Ovary (tissue), 10 donors: ENCODE measurements at places on chromosomes 12 and 14. TPM values are rescaled to one million over a fixed set of nuclear protein-coding genes. Genes with fewer than 3 reads are reported as not detected.

- DNase-seq, result no peak
Observed at GRCh38 chr12:11834931-11835330, 185.5 kb downstream of the ETV6 start.

DNA sequence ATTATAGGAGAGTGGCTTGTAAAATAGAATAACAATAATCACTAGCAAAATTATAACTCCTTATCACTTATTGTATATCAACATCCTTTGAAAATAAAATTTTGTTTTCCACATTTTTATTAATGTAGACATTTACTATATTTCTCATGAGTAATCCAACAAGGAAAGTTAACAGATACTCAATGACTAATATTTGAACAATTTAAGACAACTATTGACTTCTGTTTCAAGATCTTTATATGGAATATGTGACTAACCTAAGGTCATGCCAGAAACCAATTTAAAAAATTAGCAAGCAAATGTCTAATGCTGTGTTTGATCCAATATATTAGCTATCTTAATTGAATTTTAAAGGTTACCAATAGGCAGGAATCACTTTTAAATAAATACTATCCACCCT is 638.5 kb upstream of the FLRT2 start:
- no peak for DNase-seq

GRCh38 chr12:106863189-106863588 is 88.7 kb downstream of the RIC8B start:
- DNase-seq, result no peak

- DNase-seq, result no peak
Observed at GRCh38 chr12:15486859-15487258, 164.6 kb downstream of the PTPRO start.

- DNase-seq, result peak; percentile 61
Observed at GRCh38 chr14:52553002-52553670, 500 bp downstream of the GPR137C start.

DNA sequence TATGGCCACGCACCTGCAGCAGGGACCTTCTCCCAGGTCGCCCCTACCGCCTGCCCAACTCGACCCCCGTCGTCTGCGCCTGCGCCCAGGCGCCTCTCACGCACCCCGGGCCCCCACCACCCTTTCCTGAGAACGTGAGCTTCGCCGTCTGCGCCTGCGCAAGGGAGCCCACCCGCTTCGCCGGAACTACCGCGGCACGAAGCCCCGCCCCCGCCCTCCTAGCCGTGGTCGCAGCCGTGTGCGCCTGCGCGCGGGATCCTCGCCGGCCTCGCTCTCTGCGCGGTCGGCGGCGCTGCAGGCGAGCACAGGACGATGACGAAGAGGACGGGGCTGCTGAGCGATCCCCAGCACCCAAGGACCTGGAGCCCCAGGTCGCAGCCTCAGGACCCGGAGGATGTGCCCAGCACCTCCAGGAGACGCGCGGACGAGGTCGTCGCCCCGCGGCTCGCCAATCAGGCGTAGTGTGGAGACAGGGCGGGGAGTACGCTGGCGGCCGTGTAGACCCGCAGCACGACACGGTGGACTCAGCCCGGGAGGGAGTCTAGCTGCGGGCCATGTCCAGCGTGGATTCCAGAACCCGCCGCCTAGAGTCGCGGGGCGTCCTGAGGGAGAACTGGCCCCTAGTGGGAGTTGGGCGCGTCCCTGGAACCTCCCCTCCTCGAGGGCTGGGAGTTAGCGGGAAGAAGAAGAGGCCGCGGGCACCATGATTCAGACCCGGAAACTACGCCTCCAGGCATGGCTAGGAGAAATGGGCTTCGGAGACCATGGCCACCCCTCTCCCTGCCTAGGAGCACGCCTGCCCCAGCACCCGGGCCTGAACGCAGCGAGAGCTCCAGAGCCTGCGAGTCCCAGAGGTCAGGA is 1120.8 kb upstream of the TMEM132C start:
- DNase-seq, result peak; percentile 91

DNA sequence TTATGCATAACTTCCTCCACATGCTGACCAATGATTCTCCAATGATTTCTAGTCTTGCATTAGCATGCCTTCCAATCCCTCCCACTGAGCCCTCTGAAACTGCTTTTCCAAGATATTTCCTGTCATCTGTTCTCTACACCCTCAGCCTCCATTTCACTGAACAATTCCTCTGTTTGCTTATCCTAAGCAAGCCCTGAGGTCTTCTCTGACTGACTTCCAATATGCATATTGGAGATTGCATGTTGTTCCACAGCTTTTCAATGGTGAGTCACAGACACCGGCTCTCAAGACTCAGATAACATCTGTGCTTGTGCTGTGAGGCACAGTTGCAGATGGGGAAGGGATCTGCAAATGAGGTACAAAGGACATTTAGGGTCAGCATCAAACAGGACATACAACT is 141.0 kb downstream of the SLC16A7 start:
- DNase-seq, result no peak

- no peak for DNase-seq
Observed at GRCh38 chr14:69017706-69018105, 38.6 kb upstream of the ACTN1 start.

DNA sequence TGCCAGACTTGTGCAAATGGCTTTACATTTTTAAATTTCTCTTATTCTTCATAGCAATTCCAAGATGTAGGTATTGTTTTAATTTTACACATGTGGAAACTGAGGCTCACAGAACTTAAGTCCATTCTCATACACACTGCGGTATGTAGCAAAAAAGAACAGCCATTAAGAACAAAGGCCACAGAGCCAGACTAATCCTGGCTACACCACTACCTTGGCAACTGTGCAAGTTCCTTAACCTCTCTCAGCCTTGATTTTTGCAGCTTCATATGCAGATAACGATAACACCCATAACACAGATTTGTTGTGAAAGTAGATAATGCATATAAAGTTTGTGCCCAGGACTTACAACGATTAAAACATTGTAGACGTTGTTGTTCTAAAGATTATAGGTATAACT is 81.1 kb downstream of the ABCC9 start:
- DNase-seq, result no peak

DNA sequence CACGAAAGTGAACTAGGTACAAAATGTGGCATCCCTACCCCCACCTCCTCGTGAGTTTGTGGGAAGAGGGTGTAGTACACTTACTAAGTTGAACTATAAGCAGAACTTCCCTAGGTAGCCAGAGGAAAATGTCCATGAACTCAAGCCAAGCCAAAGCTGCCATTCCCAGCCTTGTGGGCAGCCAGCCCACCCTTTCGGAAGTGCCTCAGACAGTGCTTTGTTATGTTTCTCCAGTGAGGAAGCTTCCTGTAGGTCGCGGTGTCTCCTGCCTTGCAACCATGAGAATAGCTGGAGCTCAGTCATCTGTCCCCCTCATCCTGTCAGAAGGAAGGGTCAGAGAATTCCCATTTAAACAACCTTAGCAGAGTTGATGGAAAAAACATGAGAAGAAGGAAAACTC is 266.9 kb downstream of the DUSP6 start:
- no peak for DNase-seq

GRCh38 chr12:47686645-47687240 is 19.1 kb downstream of the RPAP3 start:
- no peak for DNase-seq

DNA sequence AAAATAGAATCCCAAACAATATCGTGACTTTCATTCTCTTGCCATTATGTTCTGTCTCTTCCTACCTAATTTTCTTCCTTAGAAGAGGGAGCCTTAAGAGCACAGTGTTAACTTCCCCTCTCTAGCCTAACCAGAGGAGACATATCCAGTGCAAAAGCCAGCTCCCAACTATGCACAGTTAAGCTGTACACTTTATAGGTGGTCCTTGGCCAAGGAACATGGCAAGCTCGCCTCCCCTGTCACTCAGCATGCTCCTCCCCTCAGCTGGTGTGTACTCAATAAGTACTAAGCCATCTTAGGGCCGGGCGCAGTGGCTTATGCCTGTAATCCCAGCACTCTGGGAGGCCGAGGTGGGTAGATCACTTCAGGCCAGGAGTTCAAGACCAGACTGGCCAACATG is 255.1 kb upstream of the TMPO start:
- DNase-seq, result no peak

GRCh38 chr12:47221256-47222023 is 141.7 kb upstream of the AMIGO2 start:
- no peak for DNase-seq

DNA sequence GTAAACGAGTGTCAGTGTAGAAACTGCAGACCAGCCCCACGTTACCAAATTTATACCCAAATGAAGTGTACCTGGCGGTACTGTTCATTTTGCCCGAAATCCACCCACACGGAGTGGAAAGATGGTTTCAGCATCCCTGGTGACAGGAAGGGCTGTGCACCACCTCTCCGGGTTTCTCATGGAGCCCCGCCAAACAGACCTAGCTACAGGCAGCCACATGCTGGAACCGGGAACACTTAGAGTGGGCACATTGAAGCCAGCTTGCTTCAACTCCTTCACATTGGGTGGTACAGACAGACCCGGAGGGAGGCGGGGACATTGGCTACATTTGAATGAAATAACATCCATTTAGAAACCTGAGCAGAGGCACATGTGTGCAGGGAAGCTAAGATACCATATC is 84.4 kb downstream of the PPP2R5C start:
- DNase-seq, result no peak

- DNase-seq, result no peak
Observed at GRCh38 chr14:91830777-91831176, 36.6 kb downstream of the TC2N start.

- no peak for DNase-seq
Observed at GRCh38 chr12:116910280-116910644, 488 bp upstream of the FBXW8 start.

DNA sequence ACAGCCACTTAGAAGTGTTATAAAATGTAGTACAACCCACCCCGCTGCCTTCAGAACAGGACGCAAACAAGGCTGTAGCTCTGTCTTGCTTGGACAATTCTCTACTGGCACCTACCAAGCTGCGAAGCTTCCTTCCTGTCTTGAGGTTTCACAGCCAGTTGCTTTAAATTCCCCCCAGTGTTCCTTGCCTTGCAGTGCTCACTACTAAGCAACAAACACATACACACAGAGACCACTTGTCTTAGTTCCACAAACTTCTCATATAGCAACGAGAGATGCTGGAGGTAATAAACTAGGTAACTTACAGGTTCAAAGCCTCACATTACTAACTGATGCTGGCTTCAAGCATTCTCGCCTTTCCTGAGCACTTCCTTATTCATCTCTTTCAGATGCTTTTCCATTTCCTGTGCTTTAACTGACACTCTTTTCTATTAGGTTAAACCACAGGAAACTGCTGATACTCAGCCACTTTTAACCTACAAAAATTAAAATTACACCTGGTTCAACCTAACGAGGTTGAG is 91.5 kb upstream of the PTGDR start:
- no peak for DNase-seq

DNA sequence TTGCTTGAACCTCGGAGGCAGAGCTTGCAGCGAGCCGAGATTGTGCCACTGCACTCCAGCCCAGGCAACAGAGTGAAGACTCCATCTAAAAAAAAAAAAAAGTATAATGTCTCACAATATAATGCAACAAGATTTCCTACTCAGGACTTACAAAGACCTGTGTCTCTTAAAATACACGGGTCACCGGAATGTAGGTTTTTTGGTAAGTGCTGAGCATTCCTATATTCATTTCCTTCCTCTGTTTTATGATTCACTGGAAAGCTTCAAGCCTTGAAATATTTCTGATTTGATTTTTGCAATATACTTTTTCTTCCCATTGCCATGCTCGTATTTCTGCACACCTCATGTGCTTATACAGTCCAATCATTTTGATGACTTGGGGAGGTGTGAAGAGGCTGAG is 245.8 kb downstream of the FBXL14 start:
- DNase-seq, result no peak

DNA sequence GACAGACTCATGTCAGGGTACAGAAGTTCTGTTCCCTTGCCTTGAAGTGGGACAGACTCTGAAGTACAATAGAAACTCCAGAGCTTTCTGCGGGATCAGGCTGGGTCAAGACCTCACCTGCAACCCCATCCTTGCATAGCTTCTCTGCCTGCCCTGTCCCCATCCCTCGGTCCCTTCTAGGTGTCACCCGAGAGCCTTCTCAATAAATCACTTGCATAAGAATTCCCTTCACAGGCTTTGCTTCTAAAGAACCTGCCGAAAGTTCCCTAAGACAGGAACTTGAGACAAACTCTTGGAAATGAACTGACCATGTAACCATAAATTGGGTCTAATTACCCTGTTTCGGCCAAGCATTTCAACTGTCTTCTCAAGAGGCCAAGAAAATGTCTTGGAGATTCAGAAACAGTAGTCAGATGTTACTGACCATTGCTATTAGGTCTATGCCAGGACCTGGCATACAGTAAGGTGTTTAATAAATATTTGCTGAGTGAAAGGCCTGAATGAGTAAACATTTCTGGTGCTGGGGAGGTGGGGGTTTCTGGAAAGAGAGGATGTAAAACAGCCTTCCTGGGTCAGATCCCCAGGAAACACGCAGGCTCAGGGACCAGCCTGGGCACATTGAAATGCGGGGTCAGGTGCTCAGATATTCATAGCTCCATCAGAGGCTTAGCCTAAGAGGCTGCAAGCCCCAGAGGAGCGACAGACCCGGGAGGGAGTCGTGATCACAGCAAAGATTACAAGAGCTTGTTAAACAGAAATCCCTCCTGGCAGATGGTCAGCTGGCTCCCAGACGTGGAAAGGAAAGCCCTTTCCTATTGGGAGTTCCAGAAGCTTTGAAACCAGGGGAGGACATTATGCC is 226.2 kb upstream of the LHX5 start:
- no peak for DNase-seq

GRCh38 chr12:106032623-106032925 is 106.2 kb downstream of the NUAK1 start:
- DNase-seq, result no peak

DNA sequence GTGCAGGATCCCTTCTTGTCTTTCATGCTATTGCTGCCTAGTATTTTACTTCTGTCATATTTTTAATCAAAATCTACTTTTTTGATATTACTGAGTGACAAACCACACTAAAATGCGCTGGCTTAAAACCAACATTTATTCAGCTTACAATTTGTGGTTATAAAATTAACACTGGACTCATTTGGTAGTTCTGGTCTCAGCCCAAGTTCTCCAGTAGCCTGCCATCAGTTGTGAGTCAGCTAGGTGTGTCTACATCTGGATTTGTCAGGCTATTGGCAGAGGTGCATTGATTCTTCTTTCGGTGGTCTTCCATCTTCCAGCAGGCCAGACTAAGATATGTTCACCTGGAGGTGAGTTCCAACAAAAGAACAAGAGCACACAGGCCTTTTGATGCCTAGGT is 765.1 kb upstream of the FBXO33 start:
- DNase-seq, result no peak

FAR2 gene
- total RNA-seq, result 0.99 TPM

HCAR1 gene
- total RNA-seq, result 0.57 TPM

SRGAP1 gene
- 8.5 TPM for total RNA-seq

OR4E2 gene
- not detected for total RNA-seq

CLEC9A gene
- total RNA-seq, result not detected

TAC3 gene
- total RNA-seq, result not detected

CD69 gene
- 1.5 TPM for total RNA-seq

NOVA1 gene
- total RNA-seq, result 6.2 TPM

PLD4 gene
- total RNA-seq, result 2.8 TPM

RNF31 gene
- total RNA-seq, result 52.3 TPM

PRB2 gene
- total RNA-seq, result not detected

IFI27L2 gene
- 88.5 TPM for total RNA-seq

NOXRED1 gene
- 0.60 TPM for total RNA-seq

OTOGL gene
- total RNA-seq, result 0.10 TPM

PHLDA1 gene
- 19.6 TPM for total RNA-seq

A2M gene
- total RNA-seq, result 50.5 TPM

NFATC4 gene
- total RNA-seq, result 207 TPM

PPP2R5C gene
- total RNA-seq, result 96.6 TPM
